ENCODE measurements at places on chromosomes 5 and 9. TPM values are rescaled to one million over a fixed set of nuclear protein-coding genes. Genes with fewer than 3 reads are reported as not detected.

- DNase-seq = no peak
Observed at GRCh38 chr5:67182301-67182790, 14.3 kb downstream of the CD180 start.

DNA sequence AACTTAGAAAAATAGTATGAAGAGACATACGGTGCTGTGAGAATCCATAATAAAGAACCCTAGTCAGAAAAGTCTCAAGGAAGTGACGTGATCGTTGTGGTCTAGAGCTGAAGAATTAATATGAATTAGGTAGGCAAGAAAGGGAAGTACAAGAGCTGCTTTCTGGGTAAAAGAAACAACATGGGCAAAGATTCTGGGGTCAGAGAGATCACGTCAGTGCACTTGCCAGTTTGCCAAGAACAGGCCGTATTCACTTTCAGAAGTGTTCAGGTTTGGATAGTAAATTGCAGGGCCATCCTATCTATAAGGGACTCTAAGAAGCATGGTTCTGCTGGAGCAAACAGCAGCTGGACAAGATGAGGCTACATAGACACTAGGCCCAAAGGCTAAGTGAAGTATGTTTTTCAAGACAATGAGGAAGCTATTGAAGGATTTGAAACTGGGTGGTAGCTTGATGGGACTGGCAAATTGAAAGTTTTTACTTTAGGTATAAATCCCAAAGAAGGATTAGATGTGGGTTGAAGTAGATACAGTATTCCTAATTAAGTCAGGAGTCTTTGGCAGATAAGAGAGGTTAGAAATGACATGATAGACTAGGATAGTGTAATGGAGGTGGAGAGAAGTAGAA is 4.8 kb upstream of the CHD1 start:
- no peak for DNase-seq

GRCh38 chr5:142586552-142586951 is 99.3 kb downstream of the FGF1 start:
- no peak for DNase-seq

DNA sequence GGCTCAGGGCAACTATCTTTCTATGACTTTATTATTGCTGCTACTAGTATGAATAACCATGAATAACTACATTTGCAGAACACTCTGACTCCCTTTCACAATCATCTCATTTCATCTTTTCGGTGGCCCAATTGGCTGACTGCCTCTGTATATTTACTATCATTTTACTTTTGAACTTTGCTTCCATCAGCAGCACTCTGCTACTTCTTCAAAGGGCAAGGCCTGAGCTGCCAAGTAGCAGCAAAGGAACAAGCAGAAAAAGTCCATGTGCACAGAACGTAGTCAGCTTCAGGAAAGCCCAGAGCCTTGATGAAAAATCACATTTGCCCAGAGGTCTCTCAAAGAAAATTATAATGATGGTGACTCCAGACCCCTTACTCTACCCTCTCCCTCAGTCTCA is 214.5 kb upstream of the PUM3 start:
- DNase-seq = no peak

DNA sequence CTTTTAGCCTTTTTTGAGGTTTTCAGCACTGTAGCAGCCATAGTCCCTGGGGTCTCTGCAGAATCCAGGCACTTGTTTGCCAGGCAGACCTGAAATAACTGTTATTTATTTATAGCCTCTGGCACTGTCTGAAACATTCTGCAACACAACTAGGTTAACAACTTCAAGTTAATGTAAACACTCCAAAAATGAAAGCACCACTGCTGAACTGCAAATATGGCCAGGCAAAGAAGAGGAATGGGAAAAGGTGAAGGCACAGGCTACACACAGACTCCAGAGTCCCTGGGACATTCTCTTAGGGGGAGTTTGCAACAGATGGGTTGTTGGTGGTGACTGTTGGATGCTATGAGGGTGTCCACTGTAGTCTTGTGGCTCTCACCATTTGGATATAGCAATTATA is 369.0 kb downstream of the MAT2B start:
- no peak for DNase-seq

DNA sequence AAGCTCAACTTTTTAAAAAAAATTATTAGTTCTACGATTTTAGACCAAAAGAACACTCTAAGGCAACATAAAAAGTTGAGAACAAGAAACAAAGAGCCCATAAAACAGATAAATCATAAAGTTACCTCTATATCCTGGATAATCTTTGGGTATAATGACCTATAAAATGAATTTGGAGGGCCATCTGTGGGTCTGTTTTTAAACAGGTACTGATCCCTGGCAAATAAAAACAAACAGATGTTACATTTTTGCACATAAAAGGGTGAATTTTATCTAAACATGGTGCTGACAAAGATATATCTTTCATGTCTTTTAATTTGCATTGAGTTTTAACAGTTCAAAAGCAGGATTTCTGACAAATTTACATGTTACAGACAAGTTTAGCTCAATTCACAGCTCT is 107.6 kb downstream of the FBXW11 start:
- no peak for DNase-seq

ZNF474 gene
- 7.3 TPM for total RNA-seq

DNA sequence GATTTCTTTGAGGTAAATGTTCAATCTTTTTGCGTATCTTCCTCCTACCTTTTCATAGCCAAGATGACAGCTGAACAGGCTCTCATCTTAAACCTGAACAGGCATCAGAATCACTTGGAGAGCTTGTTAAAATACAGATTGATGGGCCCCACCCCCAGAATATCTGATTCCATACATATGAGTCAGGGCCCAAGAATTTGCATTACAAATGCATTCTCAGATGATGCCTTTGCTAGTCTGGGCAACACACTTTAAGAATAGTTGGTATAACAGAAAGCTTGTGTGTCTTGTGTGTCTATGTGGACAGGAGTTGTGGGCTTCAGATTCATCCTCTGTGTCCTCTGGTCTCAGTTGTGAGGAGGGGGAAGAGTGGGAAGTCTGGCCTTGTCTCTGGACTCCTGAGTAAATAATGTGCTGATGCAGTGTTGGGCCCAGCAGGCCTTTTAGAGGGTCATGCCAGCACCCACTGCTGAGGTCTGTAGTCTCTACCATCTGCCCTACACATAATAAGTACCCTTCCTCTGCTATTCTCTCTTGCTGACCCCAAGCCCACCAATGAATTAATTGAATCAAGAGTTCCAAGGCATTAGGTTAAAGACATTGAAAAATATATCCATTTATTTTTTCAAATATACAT is 43.1 kb downstream of the PTCD2 start:
- no peak for DNase-seq

- DNase-seq = no peak
Observed at GRCh38 chr5:125868036-125868435, 555.2 kb upstream of the GRAMD2B start.

DNA sequence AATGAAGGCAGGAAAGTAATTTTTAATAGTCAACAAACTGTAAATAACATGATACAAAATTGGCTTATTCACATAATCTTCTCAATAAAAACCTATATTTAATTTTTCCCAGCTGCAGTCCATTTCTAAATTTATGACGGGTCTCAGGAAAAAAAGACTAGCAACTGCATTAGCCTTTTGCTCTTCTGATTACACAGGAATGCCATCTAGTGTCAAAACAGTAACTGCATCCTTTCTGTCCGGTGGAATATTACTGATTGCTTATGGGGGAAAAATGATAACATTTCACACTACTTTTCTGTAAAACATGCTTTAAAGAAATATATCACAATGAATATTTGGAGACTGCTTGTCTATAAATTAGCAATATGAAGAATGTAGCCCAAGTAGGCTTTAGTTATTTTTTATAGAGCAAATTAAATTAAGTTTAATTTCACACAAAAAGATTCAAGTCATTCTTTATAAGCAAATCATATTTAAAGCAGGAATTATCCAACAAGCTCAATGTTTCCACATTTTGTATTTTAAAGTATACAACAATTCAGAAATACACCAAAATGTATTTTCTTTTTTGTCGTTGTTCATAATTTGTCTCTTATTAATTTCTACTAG is 534.7 kb downstream of the CDH10 start:
- DNase-seq = peak; percentile 57

DNA sequence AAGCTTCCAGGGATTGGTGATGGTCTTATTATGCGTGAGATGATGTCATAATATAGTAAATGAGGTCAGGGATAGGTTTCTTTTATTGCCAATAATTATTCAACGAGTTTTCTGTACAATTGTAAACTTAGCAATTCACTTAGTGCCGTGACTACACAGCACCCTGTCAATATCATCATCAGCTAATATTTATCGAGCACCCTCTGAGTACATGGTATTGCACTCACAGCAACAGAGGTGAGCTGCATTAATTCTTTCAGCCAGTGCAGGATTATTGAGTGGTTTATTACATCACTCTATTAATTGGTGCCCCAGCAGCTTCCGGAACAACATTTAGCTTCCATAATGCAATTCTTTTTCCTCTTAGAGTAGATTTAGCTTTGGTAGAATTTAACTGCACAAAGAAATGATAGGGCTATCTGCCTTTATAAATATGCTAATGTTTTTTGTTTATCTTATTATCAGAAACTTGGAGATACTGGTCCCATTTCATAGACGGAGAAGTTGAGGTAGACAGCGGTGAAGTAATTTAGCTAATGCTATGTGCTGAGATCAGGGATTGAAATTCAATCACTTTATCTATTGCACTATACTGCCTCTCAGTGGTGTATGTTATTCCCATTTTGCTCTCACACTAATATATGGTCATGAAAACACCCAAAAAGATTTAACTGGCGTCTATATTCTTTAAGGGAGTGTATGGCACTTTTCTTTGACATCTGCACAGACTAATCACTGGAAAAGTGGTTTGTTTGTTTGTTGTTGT is 726.1 kb upstream of the WWC1 start:
- DNase-seq = peak; percentile 46

- DNase-seq = no peak
Observed at GRCh38 chr5:53779541-53779981, 219.1 kb downstream of the NDUFS4 start.

- DNase-seq = peak; percentile 45
Observed at GRCh38 chr5:88732181-88732633, 150.8 kb downstream of the MEF2C start.

- no peak for DNase-seq
Observed at GRCh38 chr9:13163946-13164345, 115.5 kb downstream of the MPDZ start.

GRCh38 chr9:97809666-97810344 is 43.2 kb upstream of the FOXE1 start:
- DNase-seq = no peak

SPINK4 gene
- total RNA-seq = not detected

DNA sequence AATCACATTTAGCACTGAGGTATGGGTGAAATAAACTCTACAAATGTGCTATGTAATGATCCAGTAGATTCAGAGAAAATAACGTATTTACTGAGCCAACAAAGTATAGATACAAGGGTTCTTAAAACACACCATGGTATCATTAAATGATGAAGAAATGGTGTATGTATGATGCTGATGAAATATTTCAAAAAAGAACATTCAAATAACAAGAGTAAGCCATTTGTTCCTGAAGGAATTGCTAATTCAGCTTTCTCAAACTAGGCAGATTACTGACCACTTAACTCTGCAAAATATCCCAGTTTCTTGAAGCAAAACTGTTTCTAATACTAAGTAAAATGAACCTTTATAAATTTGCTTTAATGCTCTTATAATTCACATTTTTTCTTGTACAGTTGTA is 97.6 kb upstream of the IFNE start:
- no peak for DNase-seq
